ENCODE measurements at places on chromosomes 3 and 15.
A peak's percentile ranks its signal among the peaks of the same experiment; 100 is the strongest.

DNA sequence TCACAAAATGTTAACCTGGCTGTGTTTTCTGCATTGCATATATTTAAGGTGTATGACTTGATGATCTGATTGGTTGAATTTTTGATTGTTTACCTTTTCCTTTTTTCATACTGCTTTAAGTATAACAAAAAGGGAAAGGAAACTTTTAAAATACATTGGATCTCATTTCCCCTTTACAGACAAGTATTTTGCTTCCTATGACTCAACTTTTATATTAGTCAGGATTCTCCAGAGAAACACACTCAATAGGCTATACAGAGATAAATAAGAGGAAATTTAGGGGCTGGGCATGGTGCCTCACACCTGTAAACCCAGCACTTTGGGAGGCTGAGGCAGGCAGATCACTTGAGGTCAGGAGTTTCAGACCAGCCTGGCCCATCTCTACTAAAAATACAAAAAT, 205.8 kb downstream of the TJP1 start:
- DNase-seq, result no peak

DNA sequence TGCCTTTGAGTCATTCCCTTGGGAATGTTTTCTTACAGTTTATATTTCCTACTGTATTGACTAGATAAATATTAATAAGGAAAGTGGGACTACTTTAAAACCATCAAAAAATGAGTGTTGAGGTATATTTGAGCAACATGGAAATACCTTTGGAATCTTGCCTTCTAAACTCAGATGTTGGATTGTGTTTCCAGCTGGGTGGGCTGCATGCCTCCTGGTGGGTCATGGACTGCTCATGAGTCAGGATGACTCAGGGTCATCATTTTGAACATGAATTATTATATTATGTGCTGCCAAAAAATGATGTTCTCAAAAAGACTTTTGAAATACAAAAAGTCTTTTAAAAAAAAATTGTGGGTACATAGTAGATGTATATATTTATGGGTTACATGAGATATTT, 41.1 kb upstream of the APH1B start:
- DNase-seq, result no peak

GRCh38 chr3:108208831-108209230, 13.4 kb downstream of the IFT57 start:
- no peak for DNase-seq

GRCh38 chr3:158313338-158313927, 203.5 kb downstream of the RSRC1 start:
- DNase-seq, result no peak

- DNase-seq, result no peak
Observed at GRCh38 chr3:157120071-157120892, 39.7 kb downstream of the CCNL1 start.

GRCh38 chr3:45020534-45020933, 5.6 kb upstream of the CLEC3B start:
- DNase-seq, result no peak

DNA sequence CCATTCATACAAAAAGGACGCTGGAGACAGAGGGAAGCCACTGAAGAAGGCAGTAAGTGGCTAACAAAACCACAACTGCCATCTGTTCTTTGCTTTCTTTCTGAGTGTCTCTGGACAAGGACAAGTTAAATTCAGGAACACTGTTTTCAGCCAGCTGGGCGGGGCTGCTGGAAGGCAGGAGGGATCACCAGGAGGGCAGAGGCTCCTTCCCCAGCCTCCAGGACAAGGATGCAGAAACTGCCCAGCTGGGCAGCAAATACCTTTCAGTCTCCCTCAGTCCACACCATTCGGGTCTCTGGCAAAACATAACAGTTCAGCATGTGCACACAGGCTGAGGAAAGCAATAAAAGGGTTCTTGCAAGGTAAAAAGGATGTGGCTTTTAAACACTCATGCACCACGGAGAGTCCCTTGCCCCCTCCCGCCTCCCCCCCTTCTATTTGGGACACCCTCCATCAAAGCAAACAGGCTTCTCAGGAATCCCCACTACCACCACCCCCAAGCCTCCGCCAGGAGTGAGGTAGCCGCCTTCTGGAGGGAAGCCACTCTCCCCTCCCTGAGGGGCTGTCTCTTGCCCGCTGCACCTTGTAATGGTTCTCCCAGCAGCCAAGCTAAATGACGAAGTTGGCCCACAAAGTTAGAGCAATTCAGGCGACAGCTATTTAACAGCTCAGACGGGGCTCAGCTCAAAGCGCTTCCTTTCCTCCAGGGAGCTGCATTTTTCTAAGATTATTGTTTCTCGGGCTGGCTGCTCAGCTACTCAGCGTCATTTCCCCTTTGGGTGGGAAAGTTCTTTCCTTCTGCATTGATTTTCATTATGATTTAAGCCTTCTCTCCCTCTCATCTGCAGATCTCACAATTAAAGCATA, 3.8 kb downstream of the HEG1 start:
- DNase-seq, result peak; percentile 97

- DNase-seq, result no peak
Observed at GRCh38 chr3:119700269-119700919, 2.4 kb upstream of the CFAP91 start.

DNA sequence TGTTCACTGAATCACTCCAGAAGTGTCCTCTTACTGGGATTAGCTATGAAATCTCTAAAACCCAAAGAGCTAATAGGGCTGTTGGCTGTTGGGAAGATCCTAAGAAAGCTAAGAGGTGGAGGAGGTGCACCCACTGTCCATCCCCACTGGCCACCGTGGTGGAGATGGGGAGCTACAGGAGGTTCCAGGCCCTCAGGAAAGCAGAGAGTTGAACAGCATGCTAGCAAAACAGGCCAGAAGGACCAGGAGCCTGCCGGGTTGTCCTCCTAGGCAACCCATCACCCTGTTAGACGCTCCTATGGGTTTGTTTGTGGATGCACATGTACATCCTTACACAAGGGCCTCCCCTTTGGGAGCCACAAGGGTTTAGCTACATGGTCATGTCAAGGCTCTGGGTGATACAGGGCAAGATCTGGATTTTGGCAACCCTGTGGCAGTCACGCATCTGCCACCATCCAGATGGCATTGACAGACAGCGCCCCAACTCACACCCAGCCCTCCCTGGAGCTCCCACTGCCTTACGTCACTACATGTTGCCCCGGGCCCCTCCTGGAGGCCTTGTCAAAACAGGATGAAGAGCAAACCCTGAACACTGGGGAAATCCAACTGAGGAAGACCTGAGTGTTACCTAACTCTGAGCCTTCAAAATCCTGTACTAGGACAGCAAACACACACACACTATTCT, 208.1 kb downstream of the SLCO3A1 start:
- no peak for DNase-seq
